ENCODE measurements at places on chromosomes 6 and 20.

DNA sequence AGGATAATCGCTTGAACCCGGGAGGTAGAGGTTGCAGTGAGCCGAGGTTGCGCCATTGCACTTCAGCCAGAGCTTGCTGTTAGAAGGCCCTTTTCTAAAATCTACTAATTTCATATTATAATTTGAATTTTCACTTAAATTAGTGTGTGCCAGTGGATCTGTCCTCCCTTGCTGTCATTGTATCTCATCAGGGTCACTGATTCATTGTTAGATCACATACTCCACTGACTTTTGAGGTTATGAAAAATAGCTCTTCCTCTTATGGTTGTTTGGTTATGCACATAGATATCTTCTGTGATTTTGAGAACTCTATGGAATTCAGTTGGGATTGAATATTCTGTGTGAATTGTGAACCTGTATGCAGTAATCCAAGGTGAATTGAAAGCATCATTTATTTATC is 53.1 kb upstream of the TULP4 start:
- no peak for DNase-seq

DNA sequence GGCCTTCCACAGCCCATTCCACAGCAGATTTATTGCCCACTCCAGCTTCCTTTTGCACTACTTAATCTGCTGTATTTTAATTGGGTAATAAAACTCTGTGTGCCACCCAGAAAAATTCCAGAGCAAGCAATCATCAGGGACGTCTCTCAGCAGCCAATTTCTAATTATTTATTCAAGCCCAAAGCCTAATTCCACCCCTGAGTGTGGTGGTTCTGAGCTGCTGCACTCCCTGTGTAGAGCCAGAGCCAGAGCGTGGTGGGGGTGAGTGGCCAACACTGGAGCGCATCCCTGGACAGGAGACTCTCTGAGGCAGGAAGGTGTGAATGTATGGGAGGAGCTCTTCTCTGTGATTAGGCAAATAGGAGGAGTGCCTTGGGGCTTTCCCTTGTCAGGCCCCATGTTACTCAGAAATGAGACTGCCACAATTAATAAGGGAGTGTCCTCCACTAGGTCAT is 66.1 kb downstream of the CD24 start:
- DNase-seq: no peak

- no peak for DNase-seq
These were observed 3.3 kb upstream of the COL11A2 start for GRCh38 chr6:33195304-33196165.

- DNase-seq: no peak
These were observed 90.5 kb downstream of the MYB start for GRCh38 chr6:135271626-135272025.

GRCh38 chr20:29763821-29764511 is 1493.5 kb upstream of the DEFB115 start:
- DNase-seq: no peak

GRCh38 chr6:162638931-162639574 is 88.5 kb downstream of the PRKN start:
- DNase-seq: no peak

GRCh38 chr6:92684386-92684785 is 735.0 kb downstream of the EPHA7 start:
- DNase-seq: no peak

- DNase-seq: no peak
These were observed 79.7 kb upstream of the SYNDIG1 start for GRCh38 chr20:24389686-24390085.

DNA sequence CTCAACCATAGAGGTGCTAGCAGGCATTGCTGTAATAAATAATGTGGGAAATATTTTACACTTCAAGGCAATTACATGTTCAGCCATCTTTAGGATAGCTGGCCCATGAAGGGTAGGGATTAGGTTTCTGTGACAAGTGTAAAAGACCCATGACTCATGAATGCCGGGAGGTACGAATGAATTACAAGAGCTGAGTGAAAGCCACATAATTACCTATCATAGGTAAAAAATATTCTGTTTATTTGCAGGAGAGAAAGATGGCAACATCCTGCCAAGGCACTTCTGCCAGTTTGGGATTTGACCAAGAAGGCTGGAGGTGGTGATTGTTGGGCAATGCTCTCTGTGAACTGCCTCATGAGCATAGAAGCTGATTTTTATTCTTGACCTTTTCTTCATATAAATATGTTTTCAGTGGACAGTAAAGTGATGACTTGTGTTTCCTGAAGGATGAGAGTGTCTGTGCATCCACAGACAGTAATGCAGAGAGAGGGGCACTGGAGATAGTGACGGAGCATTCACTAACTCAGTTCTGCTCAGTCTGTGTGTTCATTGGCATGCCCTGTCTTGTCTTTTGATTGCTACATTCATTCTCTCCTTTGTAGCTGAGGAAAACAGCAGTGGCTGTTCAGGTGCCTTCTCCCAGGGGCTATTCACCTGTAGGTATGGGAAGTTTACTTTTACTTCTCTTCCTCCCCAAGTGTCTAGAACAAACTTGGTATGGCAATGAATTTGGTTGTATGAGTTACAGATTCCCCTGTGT is 481.1 kb downstream of the TFAP2B start:
- DNase-seq: no peak

GRCh38 chr6:156928126-156928525 is 150.9 kb downstream of the ARID1B start:
- DNase-seq: no peak

DNA sequence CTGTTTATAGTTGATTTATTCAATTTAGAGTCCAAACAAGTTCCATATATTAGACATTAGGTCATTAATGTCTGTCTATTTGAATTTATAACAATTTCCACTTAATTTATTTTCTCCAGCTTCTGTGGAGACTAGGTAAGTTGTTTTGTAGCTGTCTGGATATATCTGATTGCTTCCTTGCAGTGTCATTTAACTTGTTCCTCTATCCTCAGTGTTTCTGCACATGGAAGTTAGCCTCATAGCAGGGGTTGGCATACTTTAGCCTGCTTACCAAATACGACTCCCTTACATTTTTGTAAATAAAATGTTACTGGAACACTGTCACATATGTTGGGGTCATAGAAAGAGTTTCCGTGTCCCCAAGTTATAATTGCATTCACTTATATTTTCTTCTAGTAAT is 216.1 kb downstream of the ESR1 start:
- DNase-seq: no peak

- no peak for DNase-seq
These were observed 26.5 kb downstream of the DAAM2 start for GRCh38 chr6:39818695-39819094.

GRCh38 chr6:109322825-109323224 is 59.4 kb downstream of the CD164 start:
- no peak for DNase-seq

DNA sequence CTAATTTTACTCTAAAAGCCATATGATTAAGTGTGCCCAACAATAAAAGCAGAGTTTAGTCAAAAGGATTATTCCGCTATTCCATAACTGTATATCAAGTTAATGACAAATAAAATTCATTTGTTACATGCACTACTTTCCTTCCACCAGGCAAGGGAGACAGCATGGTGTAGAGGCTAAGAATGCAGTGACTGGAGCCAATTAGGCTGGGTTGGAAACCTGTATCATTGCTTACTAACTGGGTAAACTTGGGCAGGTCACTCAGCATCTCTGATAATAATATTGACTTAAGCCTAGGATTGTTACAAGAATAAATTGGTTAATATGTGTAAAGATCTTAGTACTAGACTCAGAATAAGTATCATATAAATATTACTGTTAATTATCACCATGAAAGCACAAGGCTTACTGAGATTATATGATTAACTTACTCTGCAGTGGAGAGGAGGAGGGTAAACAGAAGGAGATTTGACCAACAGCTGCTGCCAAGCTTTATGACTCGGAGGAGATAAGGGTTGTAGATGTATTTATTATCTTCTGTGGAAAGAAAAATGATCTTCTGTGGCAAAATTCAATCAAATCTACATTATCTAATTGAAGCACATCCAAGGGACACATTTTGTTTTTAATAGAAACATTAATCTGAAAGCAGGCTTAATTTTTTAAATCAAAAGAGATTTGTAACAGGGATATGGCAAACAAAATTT is 1459.9 kb downstream of the GRIK2 start:
- no peak for DNase-seq

DNA sequence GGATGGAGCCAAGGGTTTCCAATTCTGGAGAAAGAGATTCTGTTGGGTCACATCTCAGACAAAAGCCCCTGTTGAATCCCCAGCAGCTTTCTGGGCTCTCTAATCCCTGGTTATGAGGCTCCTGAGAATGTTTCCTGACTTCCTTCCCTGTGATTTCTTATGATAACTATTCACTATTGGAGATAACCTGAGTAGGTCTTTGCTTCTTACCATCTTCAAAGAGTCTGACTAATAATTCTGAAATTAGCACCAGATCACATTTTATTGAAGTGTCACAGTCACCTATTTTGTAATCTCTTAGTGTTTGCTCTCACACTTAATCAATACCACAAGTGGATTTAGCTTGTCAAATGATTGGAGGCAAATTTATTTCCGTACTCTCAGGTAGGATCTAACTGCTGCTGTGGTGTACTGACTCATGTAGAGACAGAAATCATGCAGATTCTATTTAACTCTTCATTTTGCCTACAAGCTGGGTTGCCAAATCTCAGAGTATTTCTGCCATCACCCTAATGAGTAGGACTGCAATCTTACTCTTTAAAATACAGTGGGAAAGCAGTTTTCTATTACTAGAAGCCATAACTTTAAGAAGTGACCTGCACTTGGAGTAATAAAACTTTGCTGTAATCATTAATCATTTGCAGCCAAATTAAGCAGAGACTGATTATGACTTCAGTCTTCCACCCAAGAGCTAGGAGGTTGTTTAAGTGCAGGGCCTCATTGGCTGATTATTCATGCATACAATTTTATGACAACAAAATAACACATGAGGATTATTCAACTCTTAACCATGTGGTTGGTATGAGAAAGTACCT is 422.1 kb downstream of the EPM2A start:
- no peak for DNase-seq

GRCh38 chr6:125791151-125791819 is 525 bp downstream of the NCOA7 start:
- peak; percentile 17 for DNase-seq

DNA sequence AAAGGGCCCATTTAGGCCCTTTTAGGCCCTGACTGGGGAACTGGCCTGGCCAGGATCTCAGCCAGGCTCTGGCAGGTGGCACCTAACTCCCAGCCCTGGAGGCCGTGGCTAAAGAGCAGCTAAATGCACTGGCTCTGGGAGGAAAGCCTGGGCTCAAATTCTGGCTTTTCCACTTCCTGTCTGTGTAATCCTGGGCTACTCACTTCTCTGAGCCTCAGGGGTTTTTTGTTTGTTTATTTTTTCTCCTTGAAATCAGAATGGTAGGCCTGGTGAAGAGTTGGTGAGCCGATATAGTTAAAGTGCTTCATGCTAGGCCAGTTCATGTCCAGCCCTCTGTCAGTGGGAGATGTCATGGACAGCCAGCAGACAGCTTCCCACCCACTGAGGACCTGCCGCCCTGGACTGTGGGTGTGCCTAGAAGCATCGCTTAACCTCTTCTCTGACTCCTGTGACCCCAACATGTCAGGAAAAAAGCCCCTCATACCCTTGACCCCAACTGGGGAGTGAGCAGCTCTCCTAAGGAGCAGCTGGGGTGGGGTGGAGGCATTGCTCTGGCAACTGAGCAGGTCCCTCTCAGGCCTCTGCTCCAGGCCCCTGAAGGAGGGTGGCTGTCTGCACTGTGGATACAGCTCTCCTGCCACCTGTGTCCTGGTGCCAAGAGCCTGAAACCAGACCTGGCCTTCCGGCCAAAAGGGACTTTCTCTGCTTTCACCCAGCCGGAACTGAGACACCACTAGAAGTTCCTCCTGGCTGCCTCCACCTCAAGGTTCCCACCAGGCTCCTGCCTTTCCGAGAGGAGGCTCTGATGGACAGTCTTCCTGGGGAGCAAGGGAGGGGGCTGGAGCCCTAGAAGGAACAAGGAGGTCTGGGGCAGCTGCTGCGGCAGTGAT is 57.2 kb upstream of the MYL9 start:
- DNase-seq: no peak

GRCh38 chr20:44861531-44862006 is 23.9 kb upstream of the YWHAB start:
- DNase-seq: no peak

DNA sequence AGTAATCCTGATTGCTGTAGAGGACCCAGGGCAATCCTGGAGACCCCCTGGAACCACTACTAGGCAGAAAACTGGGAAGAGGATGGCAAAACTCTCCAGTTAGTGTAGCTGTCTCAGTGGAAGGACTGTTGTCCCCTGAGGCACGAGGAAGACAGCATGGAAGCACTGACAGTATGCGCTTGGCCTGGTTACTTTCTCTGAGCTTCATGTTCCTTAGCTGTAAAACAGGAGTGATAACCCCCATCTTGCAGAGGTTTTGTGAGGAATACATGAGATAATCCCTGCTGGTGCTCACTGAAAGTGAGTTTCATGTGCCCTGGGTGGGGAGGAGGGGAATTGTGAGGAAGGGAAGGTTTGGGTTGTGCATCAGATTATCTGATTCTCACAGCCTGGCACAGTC is 3.2 kb downstream of the NT5E start:
- no peak for DNase-seq

- no peak for DNase-seq
These were observed 198.1 kb downstream of the DLL1 start for GRCh38 chr6:170092826-170093225.

DNA sequence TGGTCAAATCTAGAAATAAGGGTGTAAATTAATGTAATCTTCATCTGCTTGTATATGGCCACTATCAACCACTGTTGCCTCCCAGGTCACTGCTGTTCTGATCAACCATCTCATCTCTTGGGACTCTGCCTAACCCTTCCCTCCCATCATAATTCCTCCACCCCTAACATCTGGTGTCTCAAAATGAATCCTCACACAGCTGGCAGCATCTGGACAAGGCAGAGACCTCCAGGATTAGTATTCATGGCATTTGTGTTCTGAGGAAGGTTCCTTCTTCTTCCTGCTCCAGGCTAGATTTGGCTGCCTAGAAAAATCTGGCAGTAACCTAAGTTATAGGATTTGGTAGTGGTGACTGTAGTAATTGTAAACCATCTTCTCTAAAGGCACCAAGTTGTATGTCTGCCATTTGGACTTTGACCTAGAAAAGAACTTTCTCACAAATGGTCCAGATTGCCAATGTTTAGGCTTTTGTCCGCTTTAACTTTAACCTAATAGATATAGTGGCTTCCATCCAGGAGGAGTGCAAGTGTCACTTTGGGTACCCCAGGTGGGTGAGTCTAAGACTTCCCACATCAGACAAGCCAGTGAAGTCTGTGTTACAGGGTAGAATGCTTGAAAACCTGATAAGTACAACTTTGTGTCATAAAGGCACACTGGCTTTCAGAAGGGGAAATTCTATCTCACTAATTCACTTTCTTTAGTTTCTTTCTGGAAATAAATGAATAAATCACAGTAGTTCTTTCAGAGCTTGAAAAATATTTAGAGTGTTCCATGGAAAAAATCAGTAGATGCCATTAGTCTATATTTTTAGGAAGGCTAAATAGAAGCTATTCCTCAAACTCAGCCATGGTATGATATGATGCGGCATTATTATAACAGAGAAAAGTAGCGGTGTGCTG is 3.0 kb upstream of the PHACTR2 start:
- no peak for DNase-seq

GRCh38 chr6:117072781-117073180 is 192.6 kb upstream of the VGLL2 start:
- DNase-seq: no peak
